NCI-H69 (cell line): ENCODE measurements at places on chromosomes 16 and 17.

- no peak for DNase-seq
These were observed 104.3 kb upstream of the NUDT7 start for GRCh38 chr16:77617996-77618395.

DNA sequence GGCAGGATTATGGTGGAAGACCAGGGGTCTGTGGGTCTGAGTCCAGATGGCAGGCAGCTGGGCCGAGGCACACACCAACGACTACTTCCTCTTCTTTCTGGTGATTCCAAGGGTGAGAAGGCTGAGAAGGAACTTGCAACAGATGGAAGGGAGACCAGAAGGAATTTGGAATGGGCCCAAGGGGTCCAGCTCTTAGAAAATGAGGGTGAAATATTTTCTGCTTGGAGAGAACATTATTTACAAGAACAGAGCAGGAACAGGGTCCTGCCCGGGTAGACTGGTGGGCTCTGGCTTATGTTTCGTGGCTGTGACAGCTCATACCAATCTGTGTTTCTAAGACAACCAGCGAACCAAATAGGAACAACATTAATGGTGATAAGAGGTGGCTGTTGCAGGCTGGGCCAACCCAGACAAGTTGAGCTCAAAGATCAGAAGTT, 36.6 kb downstream of the CCDC42 start:
- no peak for DNase-seq

GRCh38 chr17:39062846-39063680, 88.4 kb downstream of the PLXDC1 start:
- no peak for DNase-seq

DNA sequence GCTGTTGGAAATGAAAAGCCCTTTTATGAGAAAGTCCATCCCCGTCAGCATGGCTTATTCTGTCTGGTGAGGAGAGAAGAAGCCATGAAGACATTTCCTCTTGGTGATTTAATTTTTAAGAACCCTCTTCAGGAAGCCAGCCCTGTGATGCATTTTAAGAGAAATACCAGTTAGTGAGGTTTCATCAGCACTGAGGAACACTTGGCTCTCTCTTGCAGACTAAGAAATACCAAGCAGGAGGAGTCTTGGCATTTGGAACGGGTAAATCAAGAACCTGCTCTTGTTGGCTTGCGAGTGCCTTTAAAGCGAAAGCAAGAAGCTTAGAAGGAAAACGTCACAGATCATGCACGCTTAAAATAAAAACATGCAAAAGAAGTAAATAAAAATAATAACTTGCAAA, 17.5 kb downstream of the RAB11FIP3 start:
- no peak for DNase-seq

GRCh38 chr16:83215406-83216001, 588.7 kb downstream of the CDH13 start:
- DNase-seq, result peak; percentile 2

GRCh38 chr16:86525696-86526095, 15.4 kb downstream of the FOXF1 start:
- no peak for DNase-seq
